COLO829 (cell line): ENCODE measurements at places on chromosomes 6 and 20.

- no peak for DNase-seq
Observed at GRCh38 chr6:143970456-143971218, 37.4 kb downstream of the PLAGL1 start.

DNA sequence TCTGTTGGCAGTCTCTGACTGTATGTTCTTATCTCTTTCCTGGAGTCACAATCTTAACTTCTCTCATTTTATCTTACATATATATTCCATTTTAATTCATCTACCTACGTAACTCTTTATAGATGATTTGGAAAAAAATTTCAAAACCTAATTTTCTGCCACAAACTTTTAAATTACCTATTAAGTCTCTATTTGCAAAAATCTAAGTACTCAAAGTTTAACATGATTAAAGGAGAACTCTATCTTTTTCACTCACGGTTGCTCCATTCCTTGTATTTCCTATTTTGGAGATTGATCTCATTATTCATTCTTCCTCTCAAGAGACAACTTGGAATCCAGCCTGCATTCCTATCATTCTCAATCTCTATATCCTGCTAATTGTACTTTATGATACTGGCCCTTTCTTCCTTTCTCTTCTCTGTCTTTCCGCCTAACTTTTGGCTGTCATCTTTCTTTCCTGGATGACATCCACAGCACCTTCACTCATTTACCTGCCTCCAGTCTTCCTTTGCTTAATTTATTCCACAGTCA lies 1071.1 kb upstream of the CITED2 start:
- peak; percentile 16 for DNase-seq

DNA sequence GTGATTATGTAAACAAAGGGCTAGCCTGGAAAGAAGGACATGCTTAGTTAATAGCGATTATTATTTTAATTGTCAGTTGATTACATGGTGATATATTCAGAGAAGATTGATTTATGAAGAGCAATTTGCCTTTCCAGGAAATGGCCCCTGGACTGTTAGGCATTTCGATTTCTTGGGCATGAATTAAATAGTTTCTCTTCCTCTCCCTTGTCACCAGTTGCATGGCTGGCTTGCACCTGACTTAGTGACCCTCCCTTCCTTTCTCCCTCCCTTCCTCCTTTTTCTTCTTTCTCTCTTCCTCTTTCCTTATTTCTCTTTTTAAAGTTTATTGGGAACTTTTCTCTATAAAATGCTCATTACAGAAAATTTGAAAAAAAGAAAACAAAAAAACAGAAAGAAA lies 235.4 kb downstream of the CDC5L start:
- DNase-seq = no peak

GRCh38 chr6:42727087-42727611 lies 4.8 kb upstream of the PRPH2 start:
- DNase-seq = no peak

GRCh38 chr6:117496383-117496990 lies 14.0 kb downstream of the DCBLD1 start:
- peak; percentile 43 for DNase-seq

- DNase-seq = no peak
Observed at GRCh38 chr20:24703284-24703610, 233.8 kb downstream of the SYNDIG1 start.

- no peak for DNase-seq
Observed at GRCh38 chr20:43731469-43731868, 4.7 kb upstream of the GTSF1L start.

- DNase-seq = no peak
Observed at GRCh38 chr6:163725008-163725941, 310.8 kb downstream of the QKI start.

DNA sequence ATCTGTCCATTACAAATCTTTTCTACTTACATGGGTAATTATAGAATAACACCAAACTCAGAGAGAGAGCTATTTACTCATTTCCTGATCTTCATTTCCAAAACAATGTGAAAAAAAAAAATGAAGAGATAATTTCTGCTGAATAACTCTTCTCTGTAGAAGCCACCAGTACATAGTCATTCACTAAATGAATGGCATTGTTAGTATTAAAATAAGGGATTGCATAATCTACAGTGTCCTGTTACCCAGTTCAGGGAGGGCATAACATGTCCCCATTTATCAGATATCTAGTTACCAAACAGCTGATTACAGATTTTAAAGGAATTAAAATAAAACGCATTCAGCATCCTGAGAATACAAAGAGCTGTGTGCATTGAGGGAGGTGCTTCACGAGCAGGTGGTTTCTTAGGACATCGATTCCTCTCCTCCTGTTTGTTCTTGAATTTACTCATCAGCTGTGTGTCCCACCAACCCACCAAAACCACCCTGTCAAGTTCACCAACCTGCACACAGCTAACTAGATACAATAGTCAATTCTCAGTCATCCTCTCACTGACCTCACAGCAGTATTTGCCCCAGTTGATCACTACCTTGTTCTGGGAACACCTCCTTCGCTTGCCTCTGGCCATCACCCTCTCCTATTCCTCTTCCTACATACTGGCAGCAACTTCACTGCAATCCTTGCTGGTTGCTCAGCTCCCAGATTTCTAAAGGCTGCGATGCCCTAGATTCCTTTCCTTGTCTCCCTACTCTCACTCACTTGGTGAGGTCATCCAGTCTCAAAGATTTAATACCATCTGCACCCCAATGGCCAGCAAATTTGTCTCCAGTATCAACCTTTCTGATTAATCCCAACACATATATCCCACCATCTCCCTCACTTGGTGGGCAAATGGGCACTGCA lies 18.7 kb downstream of the CNKSR3 start:
- DNase-seq = no peak

DNA sequence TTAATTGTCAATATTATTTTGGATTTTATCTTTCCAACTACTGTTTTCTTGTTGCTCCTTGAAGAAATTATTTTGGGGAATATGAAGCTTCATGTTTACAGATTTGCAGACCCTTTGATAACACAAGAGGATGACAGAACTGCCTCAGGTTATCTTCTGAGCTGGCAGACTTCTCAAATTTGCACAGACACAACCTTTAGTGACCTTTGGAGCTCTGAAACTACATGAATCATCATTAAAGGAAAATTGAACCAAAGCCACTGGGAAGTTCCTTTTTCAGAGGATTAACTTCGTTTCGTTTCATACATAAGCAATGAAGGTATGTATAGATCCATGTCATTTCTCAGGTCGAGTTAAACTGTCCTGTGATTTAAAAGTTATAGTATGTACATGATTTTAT lies 85.9 kb downstream of the FBXO5 start:
- no peak for DNase-seq

- no peak for DNase-seq
Observed at GRCh38 chr6:92892626-92893170, 526.7 kb downstream of the EPHA7 start.

GRCh38 chr6:138334963-138335362 lies 42.7 kb upstream of the SMIM28 start:
- no peak for DNase-seq

- no peak for DNase-seq
Observed at GRCh38 chr6:55922406-55922805, 47.0 kb upstream of the BMP5 start.

GRCh38 chr6:144049386-144049785 lies 41.3 kb upstream of the PLAGL1 start:
- DNase-seq = no peak

DNA sequence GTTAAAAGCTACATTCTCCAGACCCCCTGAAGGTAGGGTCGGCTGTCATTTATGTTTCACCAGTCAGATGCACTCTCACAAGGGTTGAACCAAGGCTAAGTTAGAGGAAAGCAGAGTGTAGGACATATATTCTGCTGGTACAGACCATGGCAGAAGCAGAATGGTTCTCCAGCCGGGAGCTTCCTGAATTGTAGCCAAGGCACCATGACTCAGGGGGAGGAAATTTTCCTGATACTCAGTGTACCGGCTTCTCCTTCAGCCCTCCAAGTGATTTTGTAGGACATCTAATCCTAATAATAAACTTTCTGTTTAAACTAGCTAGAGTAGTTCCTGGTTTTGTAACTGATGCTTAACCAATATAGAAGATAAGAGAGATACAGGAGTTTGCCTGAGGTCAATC lies 14.2 kb upstream of the SLPI start:
- no peak for DNase-seq

GRCh38 chr20:20680991-20681508 lies 31.4 kb downstream of the RALGAPA2 start:
- no peak for DNase-seq

DNA sequence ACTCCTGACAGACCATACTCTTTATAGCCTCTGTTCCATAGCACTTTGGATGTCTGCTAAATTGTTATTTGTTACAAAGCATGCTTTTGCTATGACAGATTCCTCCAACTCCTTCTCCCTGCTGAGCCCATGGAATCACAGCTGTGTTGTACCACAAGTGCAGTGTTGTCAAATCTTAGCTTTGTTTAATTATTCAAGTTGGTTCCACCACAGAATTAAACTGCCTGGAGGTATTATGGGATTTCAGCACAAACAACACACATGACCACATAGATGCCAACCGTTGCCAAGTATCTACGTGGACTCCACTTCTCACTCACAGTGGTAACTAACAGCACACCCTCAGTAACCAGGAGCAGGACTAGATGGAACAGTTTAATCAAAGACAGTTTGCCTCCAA lies 32.7 kb upstream of the MARCKS start:
- DNase-seq = peak; percentile 39

DNA sequence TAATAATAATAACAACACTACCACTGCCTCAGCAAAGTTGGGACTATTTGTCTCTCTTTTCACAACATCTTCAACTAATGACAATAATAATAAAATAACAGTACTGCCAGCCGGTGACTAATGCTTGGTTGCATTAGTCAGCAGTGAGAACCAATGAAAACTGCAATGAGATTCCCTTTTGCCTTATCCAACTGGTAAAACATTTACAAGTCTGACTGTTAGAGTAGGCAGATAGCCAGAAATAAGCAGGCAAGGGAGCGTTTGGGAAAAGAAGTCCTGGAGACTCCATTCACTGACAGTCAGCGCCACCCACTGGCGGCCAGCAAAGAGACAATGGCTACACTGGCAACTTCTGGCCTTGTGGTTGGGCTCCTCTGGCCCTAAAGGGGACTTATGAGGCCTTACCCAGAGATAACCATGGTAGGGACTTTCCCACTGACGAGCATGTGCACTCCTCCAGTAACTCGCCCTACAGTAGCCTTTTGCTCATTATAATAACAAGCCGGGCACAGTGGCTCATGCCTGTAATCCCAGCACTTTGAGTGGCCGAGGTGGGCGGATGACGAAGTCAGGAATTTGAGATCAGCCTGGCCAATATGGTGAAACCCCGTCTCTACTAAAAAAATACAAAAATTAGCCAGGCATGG lies 3.4 kb upstream of the NSFL1C start:
- peak; percentile 89 for DNase-seq

DNA sequence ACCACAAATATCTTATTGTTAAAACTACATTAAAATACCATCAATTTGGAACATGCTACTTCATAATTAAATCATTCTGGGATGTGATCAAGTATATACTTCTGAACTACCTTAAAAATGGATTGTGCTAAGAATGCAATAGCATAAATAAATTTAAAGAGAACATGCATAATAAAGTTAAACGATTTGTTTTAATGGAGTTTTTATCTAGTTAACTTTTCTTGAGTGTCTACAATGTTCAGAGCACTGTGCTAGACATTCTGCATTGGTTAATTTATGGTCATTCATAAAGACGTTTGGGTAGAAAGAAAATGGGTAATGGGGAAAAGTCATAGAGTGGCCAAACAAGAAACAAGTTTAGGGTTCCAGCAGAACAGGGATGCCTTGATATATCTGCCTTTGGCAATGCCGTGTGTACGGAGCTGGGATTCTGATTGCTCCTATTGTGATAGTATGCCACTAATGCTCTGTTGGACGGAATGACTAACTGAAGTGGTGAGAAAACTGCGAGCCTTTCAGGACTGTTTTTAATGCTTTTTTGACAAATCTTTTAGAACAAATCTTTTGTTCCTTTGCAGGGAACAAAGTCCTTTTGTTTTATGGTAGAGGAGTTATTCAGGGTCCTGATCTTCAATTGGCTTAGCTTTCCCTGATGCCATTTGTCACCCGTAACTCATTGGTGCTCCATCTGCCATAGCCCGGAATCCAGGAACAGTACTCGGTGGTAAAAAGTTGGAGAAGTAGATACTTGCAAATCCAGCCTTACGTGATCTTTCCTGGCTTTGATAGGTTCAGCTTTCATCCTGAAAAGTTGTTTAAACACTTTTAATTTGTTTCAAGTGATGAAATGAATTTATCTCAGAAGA lies 162.6 kb downstream of the BCKDHB start:
- DNase-seq = no peak

- no peak for DNase-seq
Observed at GRCh38 chr6:13404228-13404891, 76.0 kb upstream of the TBC1D7 start.

DNA sequence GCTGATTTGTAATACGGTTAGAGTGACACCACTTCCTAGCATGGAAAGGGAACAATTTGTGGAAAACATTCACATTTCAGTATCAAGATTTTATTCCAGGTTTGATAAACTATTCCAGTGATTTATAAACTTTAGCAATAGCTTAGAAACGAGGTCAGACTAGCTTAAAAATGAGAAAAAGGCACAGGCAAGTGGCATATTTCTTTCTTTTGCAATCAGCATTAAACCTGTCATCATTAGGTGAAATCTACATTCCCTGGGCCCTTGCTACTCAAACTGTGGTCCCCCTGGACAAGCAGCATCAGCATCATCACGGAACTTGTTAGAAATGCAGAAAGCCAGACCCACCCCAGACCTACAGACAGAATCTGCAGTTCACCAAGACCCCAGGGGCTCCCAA lies 29.9 kb downstream of the TBC1D7 start:
- no peak for DNase-seq

- peak; percentile 14 for DNase-seq
Observed at GRCh38 chr20:1734269-1734858, 76.8 kb upstream of the SIRPG start.

DNA sequence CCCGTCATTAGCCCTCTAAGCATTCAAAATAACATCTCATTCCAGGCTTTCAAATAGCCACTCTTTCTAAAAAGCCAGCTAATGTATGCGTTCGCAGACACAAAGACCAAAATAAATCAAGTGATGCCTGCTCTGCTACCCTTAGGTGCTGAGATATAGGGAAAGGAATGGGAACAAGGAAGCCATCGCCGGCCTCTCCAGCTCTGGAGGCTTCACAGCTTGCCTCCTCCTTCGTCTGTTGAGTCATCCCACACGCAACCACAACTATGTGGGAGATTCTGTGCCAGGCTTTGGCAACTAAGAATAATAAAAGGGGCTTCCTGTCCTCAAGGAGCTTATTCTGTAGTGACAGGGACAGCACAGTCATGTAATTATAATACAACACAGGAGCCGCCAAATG lies 27.3 kb upstream of the SLC22A23 start:
- no peak for DNase-seq
